ENCODE measurements at places on chromosomes 3 and 15.

DNA sequence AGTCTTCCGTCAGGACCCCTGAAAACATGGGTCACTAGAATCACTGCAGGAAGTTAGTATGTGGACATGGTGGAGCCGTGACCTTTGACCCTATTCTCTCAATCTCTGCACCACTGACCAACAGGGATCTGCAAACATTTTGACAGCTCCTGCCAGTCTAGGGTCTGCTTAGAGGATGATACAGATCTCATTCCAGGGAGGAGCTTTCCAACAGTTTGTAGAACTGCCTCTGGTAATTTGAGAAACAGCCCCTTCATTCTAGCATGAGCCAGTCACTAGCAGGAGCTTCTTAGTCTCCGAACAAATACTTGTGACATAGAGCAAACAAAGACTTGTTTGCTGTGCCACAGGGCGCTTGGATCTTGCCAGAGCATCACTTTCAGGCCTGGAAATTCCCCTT, 270.3 kb upstream of the CFAP20DC start:
- peak; percentile 9 for DNase-seq

DNA sequence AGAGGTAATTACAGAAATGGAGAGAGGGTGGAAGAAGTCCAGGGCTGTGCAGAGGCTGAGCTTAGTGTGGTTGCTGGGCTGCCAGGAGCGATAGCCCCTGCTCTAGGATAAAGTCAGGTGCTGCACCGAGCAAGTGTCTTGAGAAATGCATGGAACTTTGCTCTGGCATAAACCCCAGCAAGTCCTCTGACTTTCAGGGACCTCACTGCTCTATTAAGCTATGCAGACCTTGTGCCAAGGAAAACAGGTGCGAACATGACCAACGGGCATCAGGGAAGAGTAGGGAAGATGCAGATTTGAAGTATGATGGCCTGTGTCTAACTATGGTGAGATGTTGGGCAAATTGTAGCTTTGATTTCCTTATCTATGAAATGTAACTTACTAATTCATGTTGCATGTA, 416.8 kb downstream of the NR2F2 start:
- DNase-seq, result no peak

- no peak for DNase-seq
Observed at GRCh38 chr3:141878326-141878725, 1.9 kb downstream of the ATP1B3 start.

DNA sequence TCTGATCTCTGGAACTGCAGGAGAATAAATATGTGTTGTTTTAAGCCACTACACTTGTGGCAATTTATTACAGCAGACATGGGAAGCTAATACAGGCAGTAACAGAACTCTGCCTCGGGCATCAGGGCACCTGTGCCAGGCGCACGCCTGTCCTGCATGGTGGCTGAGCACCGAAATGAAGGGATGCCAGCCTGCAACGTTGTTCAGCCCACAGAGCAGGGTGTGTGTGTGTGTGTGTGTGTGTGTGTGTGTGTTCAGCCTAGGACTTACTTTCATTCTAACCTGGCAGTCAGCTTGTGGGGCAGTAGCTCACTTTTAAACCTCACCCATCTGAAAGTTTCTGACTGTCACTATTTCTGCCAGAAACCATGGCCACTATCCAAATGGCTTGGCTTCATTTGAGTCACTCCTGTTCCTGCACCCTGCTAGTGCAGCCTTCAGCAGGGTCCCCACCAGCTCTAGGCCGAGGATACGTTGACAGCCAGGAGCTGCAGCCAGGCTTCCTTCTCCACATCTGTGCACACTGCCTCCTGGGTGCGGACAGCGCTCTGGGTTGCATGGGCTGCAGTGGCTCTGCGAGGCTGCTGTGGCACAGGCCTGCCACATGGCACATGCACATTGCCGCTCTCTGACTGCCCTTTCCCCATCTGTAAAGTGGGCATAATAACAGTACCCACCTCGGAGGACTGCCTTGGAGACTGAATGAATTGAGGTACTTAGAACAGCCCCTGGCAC, 4.5 kb downstream of the UROC1 start:
- DNase-seq, result no peak

DNA sequence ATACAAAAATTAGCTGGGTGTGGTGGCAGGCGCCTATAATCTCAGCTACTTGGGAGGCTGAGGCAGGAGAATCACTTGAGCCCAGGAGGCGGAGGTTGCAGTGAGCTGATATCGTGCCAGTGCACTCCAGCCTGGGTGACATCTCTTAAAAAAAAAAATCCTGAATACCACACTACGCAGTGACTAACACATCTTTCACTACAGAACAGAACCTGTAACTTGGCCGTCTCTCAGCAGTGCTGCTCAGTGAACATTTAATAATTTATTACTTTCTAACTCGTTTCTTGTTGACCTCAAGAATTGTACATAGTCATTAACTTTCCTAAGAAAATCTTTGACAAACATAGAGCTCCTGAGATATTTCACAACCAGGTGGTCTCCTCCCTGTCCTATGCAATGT, 3.8 kb downstream of the GREM1 start:
- DNase-seq, result no peak

DNA sequence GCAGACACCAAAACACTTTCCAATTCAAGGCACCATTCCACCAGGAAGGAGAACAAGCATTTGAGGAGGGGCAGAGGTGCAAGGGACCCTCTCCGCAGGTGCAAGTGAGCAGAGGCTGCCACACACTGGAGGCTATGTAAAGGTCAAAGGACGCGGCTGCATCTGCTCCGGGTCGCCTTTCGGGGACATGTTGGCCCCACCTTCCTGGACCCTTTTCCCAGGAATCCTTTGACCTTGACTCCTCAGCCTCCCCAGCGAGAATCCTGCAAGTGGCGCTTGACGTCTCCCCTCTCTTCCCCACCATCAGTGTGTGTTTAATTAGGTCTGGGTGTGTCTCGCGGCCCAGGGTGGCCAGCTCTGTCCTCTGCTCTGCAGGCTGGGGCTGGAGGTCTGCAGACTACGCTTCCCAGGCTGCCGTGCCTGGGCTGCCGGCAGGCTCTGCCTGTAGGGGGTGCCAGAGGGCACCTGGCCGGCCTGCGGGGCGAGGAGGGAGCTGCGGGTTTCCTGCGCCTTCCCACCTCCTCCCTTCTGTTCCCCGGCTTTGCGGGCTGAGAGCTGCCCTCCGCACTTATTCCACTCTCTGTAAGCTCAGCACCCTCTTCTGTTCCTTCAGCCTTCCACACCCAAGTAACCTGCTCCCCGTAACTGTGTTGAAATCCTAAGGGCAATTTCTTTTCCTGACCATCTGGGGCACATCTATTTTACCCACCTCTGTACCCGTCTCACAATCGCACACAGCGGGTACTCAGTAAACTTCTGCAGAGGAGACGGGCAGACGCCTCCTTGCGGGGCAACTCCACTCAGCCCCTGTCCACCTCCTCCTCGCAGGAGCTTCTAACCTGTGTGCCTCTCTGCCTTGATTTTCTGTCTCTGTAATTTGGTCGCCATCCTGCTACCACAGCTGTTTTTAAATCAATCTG, 129.8 kb downstream of the NSMCE3 start:
- DNase-seq, result peak; percentile 29

GRCh38 chr15:92930054-92930621, 30.0 kb downstream of the CHD2 start:
- DNase-seq, result no peak

DNA sequence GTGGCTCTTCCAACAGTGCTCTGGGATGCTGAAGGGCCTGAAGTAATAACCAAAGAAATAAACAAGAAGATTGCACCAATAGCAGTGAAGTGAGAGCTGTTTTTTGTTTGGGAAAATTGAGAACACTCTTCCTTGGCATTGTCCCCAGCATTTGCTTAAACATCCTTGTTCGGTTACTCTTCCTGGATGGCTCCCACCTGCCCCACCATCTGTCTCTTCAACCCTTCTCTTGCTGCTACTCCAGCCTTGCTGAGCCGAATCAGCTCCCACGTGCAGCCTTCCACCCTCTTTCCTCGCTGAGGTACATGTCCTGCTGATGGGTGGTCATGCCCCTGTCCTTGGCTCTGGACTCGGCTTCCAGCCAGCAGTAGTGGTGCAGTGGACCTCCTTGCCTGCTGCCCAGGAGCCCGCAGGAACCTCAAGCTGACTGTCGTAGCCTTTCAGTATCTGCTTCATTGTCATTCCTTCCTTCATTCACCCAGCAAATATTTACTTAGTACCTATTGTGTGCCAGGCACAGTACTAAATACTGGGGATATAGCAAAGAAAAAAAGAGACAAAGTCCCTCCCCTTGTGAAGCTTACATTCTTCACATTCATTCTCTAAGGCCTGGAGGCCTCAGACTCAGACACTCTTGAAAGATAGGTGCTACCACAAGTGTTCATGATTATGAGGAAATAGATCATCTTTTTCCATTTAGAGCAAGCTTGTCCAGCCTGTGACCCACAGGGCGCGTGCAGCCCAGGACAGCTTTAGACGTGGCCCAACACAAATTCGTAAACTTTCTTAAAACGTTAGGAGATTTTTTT, 17.1 kb upstream of the VILL start:
- no peak for DNase-seq

DNA sequence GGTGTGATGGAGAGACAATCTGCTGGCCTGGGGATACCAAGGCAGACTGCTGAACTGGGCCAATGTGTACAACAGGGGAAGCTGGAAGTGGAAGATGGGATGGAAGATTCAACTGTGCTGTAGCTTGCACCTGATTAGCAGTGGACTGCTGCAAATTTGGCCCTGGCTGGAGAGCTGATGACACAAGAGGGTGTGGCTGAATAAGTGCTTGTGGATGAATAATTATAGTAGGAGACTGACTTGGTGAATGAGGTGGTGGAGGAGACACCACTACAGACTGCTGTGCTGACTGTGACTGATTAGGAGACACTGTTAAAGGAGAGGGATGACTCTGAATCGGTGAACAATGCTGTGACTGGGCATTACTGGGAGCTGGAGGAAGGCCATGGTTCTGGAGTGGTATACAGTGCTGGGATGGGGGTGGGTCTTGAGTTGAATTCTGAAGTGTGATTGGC, 52.5 kb downstream of the PHC3 start:
- peak; percentile 52 for DNase-seq

DNA sequence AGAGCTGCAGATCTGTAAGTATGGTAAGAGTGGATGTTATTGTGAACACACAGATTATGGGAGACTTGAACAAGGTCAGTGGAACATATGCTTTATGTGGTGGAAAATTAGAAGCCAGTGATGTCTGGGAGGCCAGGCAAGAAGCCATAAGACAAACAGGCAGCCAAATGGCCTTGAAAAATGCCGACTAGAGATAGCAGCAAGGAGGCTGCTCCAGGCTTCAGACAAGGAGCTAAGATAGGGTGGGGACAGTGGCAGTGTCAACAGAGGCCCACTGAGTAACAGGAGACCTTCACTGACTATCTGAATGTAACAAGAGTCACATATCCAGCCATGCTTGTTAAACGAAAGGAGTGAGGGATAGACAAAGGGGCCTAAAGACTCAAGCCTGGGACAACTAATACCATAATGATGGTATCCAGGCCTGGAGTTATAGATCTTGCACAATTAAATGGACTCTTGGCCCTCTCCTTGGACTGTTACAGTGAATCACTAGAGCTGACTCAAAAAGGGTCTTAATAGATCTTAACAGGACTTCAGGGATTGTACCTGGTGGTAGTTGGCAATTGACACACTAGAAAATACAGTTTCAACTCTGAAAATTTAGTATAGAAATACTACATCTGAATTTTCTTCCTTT, 50.6 kb downstream of the CFAP20DC start:
- DNase-seq, result peak; percentile 35

DNA sequence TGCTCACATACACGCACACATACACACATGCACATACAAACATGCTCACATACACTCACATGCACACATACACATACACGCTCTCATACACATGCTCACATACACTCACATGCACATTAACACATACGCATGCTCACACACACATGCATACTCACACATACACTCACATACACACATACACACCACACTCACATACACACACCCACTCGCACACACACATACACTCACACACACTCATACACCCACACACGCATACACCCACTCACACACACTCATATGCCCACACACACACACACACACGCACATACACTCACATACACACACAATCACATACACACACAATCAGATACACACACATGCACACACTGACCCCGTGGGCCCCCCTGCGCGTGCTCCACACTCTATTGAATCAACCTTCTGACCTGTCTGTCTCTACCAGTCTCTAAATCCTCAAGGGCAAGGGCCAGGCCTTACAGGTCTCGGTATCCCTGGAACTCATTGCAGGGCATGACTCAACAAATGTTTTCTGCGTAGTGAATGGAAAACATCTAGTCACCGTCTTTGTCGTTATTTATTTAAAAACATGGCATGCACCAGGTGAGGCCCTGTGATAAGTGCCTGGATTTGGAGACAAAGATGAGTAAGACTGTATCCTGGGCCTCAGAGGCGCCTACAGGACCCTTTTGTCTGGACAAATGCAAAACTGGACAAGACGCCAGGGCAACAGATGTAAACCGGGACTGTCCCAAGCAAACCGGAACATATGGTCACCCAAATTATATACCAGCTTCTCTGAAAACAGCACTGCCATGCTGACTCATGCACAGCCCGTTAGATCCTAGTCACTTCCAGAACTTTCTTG, 41.8 kb downstream of the GRK7 start:
- peak; percentile 42 for DNase-seq

- no peak for DNase-seq
Observed at GRCh38 chr3:114994554-114995341, 152.3 kb downstream of the ZBTB20 start.

GRCh38 chr15:43550527-43551363, 33.3 kb downstream of the MAP1A start:
- no peak for DNase-seq

- DNase-seq, result peak; percentile 74
Observed at GRCh38 chr3:131688370-131688769, 185.6 kb upstream of the MRPL3 start.

- DNase-seq, result peak; percentile 3
Observed at GRCh38 chr3:17979252-17979651, 236.8 kb upstream of the TBC1D5 start.

- DNase-seq, result no peak
Observed at GRCh38 chr3:108406063-108406660, 104.2 kb downstream of the MYH15 start.

- DNase-seq, result no peak
Observed at GRCh38 chr3:69210068-69210730, 87.8 kb upstream of the LMOD3 start.

DNA sequence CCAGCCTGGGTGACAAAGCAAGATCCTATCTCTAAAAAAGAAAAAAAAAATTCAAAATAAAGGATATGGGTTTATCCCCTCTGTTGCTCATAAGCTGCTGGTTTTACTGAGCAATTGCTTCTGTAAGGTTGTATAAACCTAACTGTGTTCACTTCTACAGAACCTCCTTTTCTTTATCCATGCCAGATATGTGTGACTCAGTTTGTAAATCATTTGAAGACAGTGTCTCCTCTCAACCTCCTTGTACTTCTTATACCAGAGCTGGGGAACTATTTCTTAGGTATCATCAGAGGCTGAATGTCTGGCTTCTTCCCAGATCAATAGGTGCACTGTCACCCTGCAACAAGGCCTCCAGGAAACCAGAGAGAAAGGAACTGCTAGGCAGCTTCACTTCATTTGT, 273.8 kb downstream of the CD47 start:
- no peak for DNase-seq

DNA sequence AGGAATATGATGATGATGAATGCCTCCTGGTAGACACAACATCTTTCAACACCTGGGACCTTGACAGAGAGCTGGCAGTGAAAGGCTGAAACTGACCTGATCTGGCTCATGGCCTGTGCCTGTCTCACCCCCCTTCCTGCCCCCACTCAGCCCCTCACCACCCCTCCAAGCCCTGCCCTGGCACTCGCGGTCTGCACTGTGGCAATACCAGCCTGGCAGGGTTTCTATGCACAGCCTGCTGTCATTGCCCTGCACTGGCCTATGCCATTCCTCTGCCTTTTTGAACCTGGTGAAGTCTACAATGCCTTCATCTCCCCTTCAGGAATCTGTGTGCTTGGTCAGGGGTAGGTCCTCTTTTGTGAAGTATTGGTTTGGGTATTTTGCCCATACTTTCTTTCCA, 56.5 kb downstream of the ACAD9 start:
- DNase-seq, result no peak
